PC-3 (cell line): ENCODE measurements at places on chromosomes 6 and 20.

DNA sequence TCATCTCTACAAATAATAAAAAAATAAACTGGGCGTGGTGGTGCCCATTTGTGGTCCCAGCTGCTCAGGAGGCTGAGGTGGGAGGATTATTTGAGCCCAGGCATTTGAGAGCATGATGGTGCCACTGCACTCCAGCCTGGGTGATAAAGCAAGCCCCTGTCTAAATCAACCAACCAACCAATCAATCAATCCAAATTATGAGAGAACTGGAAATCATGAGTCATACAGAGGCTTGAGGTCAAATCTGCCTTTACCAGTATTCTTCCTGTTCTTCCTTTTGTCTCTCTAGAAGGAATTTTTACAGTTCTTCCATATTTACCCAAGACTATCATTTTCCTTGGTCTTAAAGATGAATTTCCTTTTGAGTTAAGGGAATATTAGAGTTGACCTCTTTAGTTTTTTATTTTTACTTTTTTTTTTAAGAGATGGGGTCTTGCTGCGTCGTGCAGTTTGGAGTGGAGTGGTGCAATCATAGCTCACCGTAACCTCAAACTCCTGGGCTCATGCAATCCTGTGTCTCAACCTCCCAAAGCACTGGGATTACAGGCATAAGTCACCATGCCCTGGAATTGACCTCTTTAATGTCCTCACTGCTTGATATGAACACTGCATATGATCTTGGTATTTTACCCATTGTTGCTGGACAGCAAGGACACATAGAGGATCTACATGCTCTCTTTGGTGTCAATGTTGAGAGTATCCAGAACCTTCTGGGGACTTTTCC lies 44.1 kb upstream of the TXNDC5 start:
- peak; percentile 61 for DNase-seq

DNA sequence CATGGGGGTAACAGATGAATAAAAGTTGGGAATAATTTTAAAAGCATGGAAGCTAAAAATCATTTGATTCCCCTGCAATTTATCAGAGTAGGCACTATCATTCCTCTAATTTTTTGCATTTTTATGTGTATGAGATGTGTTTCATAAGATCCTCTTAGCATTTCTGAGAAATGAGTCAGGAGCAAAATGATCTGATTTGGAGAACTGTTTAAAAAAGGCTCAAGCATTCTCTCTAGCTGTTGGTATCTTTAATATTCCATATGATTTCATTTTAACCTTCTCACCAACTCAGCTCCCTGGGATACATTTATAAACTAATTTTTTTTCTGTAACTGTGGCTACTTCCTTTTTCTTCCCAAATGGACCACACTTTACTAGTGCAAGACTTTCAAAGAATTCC lies 60.9 kb downstream of the MCHR2 start:
- peak; percentile 29 for DNase-seq

DNA sequence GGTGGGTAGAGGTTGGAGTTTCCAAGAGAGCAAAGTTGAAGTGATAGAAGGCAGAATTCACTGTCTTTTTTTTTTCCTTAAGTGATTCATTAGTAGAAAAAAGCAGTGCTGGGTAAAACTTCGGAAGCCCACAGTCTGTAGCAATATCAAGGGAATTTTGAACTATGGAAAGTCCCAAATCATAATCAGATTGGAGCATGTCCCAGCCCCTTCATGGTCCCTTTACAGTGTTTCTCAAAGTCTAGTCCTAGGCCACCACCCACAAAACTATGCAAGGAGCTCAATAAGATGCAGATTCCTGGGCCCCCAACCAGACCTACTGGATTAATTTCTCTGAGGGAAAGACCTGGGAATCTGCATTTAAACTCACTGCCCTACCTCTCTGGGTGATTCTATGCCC lies 22.6 kb downstream of the NEDD9 start:
- no peak for DNase-seq

DNA sequence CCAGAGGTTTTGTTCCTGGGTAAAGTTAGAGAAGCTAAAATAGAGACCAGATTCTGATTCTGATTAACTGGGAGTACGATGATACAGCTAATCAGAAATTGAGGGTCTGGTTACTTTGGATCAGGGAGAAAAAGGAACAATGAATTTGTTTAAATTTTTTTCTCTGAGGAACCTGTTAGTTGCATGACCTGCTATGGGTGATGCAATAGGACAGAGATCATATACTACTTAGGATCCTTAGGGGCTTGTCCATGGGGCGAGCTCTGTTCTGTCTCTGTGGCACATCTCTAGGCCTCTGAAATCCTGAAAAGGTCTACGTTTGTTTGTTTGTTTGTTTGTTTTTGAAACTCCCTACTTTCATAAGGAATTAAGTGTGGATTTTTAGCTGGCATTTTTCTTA lies 166.1 kb upstream of the LAMP5 start:
- DNase-seq: no peak

DNA sequence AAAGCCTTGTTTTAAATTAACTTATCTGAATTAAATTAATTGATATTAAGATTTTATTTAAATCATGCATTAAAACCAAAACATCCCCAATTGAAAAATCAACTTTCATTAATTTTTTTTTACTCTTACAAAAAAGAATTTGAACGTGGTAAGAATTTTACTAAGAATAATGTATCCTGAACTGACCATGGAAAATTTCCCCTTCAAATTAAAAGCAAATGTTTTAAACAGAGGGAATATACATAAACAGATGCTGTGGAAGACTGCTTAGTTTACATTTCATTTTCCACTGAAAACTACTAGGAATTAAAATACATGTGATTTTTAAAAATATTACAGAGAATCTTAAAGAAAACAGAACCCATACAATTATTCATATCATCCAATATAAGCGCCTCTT lies 2.3 kb downstream of the RNF24 start:
- DNase-seq: no peak

DNA sequence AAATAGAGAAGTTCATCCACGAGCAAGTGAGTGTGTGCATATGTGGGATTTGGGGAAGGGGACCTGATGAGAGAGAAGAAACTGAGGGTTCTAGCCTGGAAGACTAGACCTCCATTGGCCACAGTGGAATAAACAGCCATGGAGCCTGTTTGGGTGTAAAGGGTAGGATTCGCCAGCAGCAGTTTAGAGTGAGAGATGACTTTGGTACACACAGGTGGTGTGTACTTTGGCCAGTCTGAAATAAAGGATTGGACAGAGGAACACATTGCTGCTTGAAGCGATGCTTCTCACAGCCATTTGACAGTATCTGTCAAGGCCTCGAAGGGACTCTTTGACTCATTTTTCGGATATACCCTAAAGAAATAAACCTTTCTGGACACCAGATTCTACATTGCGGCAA lies 29.2 kb downstream of the PLEKHG1 start:
- no peak for DNase-seq
